ENCODE measurements at places on chromosomes 5 and 9.

DNA sequence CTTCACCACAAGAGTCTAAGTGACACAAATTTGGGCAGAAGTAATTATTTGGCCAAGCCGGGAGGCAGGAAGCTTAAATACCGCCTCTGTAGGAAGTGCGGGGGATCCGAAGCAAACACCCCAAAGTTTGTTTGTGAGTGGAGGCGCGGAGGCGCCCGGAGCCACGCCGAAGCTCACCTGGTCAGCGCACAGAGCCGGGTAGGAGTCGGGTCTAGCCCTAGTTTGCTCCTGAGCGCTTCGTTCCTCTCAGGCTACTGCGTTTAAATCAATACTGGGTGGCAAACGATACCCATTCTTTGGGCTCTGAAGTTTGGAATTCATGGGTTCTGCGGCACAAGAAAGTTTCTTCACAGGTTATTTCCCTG is 855 bp downstream of the MCC start:
- DNase-seq = no peak

DNA sequence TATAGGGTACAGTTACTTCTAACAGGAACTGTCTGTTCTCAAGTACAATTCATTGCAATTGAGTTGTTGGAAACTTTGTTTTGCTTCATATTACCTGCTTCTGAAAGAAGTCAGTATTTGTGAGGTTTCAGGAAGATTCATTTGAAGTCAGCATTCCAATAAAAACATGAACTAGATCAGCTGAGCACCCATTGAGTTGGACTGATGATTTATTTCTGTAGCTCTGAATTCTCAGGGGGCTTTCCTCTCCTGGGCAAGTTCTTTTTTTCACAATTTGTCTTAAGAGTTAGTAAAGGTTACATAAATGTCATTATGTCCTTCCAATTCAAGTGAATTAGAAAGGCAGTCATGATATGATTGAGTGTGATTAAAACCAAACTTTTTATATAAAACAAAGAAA is 16.2 kb upstream of the KIF2A start:
- no peak for DNase-seq

GRCh38 chr5:136061630-136062365 is 33.0 kb downstream of the TGFBI start:
- no peak for DNase-seq

GRCh38 chr9:113302792-113303418 is at the start of gene RNF183:
RNF183 (minus strand) TSS chr9:113303376; CDS start chr9:113298184, 5,192 bp downstream.
- no peak for DNase-seq

DNA sequence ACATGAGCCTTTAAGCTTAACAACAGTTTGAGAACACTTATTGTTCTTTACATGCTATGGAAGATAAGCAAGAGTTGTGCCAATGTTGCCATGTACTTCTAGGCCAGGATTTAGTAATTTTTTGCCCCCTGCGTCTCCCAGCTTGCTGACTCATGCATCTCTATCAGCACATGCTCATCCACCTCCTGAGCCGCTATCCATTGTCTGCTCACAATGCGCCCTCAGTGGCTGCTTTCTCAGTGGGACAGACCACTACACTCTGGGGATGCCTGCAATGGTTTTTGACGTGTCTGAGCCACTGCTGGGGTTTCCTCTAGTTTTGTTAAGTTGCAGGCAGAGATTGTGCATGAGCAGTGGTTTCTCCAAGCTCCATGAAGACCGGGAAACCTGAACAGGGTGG is 50.9 kb upstream of the PHF2 start:
- DNase-seq = no peak

DNA sequence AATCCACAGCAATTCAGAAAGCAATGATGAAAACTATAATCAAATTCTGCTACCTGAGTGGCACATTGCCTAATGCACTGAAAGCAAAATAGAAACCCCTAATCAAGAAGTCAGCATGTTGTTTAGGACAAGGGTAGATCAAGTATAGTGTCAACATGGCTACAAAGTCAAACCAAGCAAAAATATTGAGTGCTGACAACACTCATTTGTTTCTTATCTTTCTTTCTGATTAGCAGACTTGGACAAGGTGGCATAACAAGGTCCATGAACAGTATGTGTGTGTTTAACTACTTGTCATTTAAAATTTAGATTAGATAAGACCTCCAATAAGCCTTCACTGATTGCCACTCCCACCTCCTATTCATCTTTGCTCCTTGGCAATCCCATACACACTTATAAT is 332.4 kb downstream of the KIAA0825 start:
- DNase-seq = no peak

DNA sequence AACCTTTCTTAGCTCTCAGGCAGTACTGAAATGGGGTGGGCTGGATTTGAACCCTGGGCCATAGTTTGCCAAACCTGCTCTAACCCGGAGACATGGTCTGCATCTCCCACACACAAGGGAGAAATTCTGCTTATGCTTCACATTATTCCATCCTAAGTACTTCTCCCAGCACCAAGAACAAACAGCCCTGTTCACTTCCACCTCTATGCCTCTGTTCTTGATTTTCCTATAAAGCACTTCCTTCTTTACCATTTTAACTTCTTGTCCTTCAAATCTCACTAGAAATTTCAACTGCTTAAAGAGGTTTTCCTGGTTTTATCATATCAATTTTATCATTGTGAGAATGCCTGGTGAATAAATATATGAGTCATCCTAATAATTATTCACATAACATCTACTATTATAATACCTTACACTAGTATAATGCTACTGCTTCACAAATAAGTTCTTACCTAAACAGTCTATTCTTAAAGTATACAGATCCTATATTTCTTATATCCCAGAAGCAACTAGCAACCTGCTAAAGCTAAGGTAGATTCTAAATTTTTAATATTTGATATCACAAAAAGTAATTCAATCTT is 12.7 kb downstream of the FEM1C start:
- DNase-seq = no peak

DNA sequence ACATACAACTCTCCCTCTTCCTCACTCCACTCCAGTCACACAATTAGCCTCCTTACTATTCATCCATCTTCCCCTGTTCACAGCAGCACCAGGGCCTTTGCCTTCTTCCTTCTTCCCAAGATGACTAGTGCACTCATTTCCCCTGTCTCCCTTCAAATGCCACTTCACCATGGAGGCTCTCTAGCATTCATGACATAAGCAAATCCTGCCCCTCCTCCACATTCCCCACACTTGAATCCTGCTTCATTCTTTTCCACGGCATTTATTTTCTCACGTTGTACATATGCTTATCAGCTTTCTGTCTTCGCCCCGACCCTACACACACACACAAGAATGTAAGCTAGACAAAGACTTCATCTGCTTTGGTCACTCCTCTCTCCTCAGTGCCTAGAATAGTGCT is 133.3 kb downstream of the CDK5RAP2 start:
- DNase-seq = no peak

- DNase-seq = no peak
These were observed 15.7 kb downstream of the GPBP1 start for GRCh38 chr5:57189515-57189914.

- DNase-seq = no peak
These were observed 16.8 kb downstream of the NR6A1 start for GRCh38 chr9:124754289-124754688.

DNA sequence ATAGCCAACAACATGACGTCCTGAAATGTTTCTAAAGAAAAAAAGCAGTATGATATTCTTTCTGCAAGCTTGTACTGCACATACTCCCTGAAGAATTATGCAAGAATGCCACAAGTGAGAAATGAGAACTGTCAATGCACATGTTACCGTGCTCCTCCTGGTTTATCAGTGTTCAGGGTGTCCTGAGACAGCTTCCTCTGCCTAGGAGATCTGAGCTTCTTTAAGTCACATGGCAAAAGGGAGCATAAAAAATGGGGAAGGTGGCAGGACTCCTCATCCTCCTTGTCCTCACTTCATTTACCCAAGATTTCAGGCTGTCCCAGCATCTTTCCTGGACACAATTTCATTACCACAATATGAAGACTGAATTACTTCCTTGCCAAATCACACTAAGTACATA is 238.2 kb downstream of the GLIS3 start:
- no peak for DNase-seq
